CD4-positive, alpha-beta T cell treated with Interleukin-15 for 4 hours (primary cell): ENCODE measurements at places on chromosomes 4 and X.
A peak's percentile ranks its signal among the peaks of the same experiment; 100 is the strongest.

DNA sequence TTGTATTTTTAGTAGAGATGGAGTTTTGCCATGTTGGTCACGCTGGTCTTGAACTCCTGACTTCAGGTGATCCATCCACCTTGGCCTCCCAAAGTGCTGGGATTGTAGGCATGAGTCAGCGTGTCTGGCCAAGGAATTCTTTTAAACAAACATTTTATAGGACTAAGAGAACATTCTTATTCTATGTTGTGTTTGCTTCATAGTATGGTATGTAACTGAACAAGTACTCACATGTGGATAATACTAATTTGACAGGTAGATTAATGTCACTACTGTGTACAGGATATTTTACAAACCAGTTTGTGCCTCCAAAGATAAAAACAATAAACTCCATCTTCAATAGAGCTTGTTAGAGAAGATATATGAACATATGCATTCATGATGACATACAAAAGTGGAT, 1353.4 kb downstream of the PCDH7 start:
- no peak for DNase-seq

- no peak for DNase-seq
Measured at GRCh38 chrX:132401935-132402334, 86.9 kb downstream of the MBNL3 start.

GRCh38 chrX:68079961-68080360, 353.3 kb downstream of the OPHN1 start:
- DNase-seq = no peak

DNA sequence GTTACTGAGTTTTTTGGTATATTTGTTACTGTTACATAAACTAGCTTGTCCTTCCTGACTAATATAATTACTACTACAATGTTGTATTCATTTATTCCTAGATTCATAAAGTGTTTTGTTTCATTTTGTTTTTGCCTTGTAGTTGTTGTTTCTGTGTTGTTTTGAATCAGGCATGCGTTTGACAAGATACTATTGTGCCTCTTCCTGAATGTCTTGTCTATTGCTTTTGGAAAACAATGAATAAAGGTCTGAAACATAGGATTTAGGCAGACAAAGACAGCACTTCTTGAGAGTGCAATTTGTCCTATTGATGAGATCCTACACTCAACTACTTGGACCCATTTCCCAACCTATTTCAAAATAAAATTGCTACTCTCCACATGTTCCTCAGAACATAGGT, 630.4 kb upstream of the BOD1L1 start:
- DNase-seq = no peak

DNA sequence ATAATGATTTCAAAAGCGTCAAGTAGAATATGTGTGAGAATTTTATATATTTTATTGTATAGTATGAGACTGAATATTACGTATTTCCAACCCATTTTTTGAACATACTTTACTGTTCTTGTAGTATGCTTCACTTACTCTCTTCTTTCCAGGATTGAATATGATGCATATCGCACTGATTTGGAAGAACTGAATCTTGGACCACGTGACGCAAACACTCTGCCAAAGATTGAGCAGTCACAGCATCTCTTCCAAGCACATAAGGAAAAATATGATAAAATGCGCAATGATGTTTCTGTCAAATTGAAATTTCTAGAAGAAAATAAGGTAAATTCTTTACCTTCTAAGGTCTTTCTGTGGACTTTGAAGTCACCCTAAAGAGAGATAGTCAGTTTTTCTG, 48.1 kb upstream of the FHDC1 start:
- DNase-seq = no peak

- no peak for DNase-seq
Measured at GRCh38 chrX:78066110-78066509, 37.9 kb upstream of the PGK1 start.

DNA sequence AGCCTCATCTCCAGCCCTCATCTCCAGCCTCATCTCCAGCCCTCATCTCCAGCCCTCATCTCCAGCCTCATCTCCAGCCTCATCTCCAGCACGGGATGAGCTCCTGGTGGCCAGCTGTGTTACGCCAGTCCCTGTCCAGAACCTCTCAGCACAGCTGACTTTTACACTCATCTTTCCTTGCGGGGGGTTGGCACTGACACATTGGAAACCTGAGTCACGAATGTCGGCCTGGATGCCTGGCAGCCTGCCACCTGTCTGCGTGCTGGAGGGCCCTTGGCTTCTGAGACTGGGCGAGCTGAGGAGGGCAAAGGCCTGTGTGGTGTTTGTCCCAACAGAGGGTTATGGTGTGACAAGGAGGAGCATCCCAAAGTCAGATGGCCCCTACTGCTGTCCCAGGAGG, 66.1 kb upstream of the HGFAC start:
- DNase-seq = no peak

- DNase-seq = no peak
Measured at GRCh38 chr4:67879486-67879885, 4.3 kb downstream of the TMPRSS11D start.

- DNase-seq = no peak
Measured at GRCh38 chr4:123649645-123650391, 253.2 kb downstream of the SPRY1 start.

GRCh38 chrX:153507484-153508178, 9.8 kb upstream of the ATP2B3 start:
- DNase-seq = peak; percentile 80

DNA sequence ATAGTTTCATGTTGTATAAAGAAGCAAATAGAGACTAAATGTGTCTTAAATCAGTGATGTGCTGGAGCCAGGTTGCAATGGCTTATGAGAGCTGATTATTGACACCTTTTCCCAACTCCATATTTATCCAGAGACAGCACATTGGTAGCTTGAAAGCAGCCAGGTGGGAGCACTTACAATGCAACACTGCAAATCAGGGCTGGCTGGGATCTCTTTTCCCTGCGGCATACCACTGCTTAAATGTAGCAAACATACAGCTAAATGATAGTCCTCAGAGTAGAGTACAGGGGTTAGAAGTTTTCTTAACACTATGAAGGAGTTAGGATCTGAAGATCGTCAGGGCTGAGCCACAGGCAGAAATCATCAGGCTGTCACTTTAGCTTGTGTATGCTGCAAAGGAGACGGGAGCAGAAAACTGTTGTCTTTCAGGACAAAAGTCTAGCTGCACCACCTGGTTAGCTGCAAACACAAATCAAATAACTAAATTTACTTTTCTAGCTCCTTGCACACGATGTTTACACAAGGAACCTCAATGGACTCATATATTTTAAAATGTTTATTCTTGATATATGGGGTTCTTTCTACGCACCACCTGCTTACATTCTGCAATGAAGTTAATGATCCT, 527.3 kb downstream of the TLL1 start:
- DNase-seq = no peak

GRCh38 chr4:38775326-38775725, 7.5 kb downstream of the TLR10 start:
- DNase-seq = no peak

- DNase-seq = no peak
Measured at GRCh38 chrX:87664381-87664780, 146.8 kb downstream of the KLHL4 start.

GRCh38 chrX:146454363-146454762, 355.2 kb upstream of the CXorf51B start:
- DNase-seq = no peak

DNA sequence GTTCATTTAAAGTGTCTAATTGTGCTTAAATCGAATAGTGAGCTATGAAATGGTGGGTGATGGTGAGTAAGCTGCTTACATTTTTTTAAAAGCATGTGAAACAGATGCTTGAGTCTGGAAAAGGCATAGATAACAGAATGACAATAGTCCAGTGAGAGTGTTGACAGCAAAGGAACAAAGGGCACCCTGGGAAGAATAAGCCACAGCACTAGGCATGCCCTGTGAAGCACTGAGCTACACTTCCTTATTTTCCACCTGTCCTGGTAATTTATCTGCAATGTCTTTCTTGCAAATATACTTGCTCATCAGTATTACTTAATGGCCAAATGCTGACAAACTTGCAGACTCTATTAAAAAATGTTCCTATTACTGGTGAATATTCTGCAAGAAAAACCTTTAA, 168.7 kb downstream of the PRDM5 start:
- DNase-seq = no peak

- DNase-seq = no peak
Measured at GRCh38 chr4:123706973-123707372, 310.4 kb downstream of the SPRY1 start.

DNA sequence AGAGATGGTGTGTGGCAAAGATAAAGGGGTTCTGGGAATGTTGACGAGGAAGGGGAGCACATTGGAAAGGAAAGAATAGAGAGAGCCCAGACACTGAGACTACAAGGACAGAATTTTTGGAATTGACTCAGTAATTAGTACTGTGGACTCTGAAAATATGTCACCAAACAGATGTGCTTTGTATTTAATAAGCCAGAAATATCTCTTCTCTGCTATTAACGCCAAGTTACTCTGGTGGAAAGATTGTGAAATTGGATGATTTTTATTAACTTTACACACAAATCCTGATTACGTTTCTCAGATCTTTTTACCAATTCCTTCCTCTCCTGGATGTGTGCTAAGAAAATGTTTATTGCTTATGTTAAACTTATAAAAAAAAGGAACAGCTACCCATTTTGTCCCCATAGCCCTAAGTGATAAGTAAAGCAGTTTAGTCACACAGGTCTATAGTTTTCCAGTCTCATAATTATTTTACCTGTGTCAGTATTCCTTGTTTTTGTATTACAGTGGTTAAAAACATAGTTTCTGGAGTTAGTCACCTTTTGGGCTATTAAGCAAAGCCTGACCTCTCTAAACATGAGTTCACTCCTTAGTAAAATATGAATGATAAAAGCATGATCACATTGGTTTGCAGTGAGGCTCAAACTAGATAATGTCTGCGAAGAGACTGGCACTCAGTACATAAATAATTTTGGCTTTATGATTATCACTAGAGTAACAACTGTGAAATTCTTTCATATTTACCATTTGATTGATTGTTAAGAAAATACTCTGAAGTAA, 1068.3 kb downstream of the STIM2 start:
- no peak for DNase-seq

DNA sequence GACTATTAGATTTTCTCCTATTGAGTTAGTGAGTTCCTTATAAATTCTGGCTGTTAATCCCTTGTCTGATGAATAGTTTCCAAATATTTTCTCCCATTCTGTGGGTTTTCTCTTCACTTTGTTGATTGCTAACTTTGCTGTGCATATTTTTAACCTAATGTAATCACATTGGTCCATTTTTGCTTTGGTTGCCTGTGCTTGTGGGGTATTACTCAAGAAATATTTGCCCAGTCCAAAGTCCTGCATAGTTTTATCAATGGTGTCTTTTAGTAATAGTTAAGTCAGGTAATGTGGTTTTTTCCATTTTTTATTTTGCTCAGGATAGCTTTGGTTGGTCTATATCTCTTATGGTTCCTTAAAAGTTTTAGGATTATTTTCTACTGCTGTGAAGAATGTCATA, 490.3 kb downstream of the ARAP2 start:
- DNase-seq = no peak

DNA sequence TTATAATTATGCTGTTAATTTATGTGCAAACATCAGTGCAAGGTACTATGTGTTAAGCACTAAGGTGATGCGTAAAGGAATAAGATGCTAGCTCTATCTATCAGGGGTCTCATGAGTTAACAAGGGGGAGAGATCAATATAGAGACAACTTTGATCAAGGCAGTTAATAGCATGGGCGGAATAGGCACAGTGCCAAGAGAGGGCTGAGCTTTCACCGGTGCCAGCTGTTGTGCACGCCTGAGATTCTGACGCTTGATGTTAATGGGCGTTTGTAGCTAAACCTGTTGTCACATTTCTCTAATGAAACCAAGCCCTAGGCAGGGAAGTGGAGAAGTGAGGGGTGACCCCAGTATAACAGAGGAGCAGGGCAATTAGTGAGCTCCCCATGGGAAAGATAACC, 86.0 kb upstream of the NMU start:
- DNase-seq = no peak

DNA sequence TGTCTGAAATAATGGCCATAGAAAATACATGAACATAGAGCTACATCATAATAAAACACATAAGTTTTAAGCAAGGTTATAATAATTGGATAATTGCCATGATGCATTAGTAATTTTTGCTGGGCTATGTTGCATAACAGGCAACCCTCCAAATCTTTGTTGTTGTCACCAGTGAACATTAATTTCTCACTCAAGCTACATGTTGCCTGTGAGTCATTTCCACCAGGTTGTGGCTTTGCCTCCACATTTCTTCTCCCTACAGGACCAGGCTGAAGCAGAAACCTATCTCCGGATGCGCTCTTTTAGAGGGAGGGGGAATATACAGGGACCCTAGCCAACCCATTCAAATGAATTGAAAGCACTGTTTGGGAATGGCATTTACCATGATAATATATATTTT, 347.7 kb downstream of the GABRG1 start:
- no peak for DNase-seq

DNA sequence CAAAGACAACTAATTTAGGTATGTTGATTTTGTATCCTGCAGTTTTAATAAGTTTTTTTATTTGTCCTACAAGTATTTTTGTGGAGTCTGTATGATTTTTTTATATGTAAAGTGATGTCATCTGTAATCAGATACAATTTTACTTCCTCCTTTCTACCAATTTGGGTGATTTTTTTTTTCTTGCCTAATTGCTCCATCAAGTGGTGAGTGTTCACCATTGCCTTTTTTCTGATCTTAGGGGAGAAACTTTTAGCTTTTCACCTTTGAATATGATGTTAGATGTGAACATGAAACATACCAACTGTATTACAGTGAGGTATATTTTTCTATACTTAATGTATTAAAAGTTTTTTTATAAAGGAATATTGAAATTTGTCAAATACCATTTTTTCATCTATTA, 362.3 kb downstream of the PABPC4L start:
- DNase-seq = no peak

- peak; percentile 33 for DNase-seq
Measured at GRCh38 chrX:19739683-19740082, 147.7 kb downstream of the SH3KBP1 start.

GRCh38 chr4:22764183-22764582, 71.4 kb downstream of the GBA3 start:
- no peak for DNase-seq

DNA sequence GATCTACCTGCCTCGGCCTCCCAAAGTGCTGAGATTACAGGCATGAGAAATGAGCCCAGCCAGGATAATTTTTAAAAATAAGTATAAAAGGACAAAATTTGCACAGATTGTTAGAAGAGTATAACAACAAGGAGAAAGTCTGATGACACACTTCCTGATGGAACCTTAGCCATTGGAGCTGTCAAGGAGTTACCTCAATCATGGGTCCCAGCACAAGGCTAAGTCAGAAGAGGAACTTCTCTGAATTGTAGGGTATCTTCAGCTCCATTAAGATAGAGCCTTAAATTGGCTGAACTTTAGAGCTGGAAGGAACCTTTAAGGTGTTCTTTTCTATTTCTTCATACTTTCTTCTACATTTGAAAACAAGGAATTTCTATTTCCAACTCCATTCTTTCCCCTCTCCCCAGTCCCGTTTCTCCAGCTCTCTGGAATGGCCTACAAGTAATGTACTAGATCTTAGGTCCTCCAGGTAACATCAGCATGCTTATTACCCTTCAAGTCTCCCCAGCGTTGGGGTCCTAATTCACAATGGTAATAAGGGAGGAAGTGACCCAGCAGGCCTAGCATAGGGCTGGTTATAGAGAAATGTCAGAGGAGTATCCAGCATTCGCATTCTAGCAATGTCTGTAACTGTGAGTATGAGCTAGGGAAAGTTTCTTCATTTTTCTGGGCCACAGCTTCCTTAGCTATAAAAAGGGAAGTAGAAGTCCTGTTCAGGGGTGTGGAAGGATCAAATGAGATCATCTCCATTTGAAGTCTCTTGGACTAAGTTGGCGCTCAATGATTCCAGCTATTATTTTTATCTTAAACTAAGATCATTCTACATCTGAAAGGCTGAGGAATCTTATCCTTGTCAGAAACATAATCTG, 18.5 kb upstream of the RBPJ start:
- no peak for DNase-seq

- no peak for DNase-seq
Measured at GRCh38 chr4:113823291-113823659, 61.7 kb upstream of the CAMK2D start.
